Fibroblast of villous mesenchyme (primary cell): ENCODE measurements at places on chromosomes 4 and X. TPM values are rescaled to one million over a fixed set of nuclear protein-coding genes. Genes with fewer than 3 reads are reported as not detected.

ESX1 gene
- total RNA-seq, result not detected in 2 replicates

RIBC1 gene
- total RNA-seq, result 0.32 and 0.43 TPM in 2 replicates

EDA2R gene
- total RNA-seq, result 8.1 and 18.1 TPM in 2 replicates

COX7B2 gene
- total RNA-seq, result not detected in 2 replicates

IL9R gene
- not detected in 2 replicates for total RNA-seq

RTL9 gene
- total RNA-seq, result under 0.01 TPM in 2 replicates

GABRE gene
- total RNA-seq, result 24.2 and 50.1 TPM in 2 replicates

MAGEA10 gene
- total RNA-seq, result not detected in 2 replicates

KLF8 gene
- 2.3 and 3.0 TPM in 2 replicates for total RNA-seq

CD40LG gene
- total RNA-seq, result not detected in 2 replicates

FGB gene
- not detected in 2 replicates for total RNA-seq

GAGE12E gene
- not detected in 2 replicates for total RNA-seq

YTHDC1 gene
- 34.8 and 43.2 TPM in 2 replicates for total RNA-seq

HSFX2 gene
- total RNA-seq, result 0.86 TPM in 1 of 2 replicates, not detected in the other

SYNPO2 gene
- 139 and 194 TPM in 2 replicates for total RNA-seq

NMU gene
- not detected in 2 replicates for total RNA-seq

NAA11 gene
- total RNA-seq, result 0.97 TPM in 1 of 2 replicates, not detected in the other

AMER1 gene
- total RNA-seq, result 1.7 and 1.9 TPM in 2 replicates

CDX4 gene
- total RNA-seq, result not detected in 2 replicates

SMARCA1 gene
- total RNA-seq, result 64.7 and 93.3 TPM in 2 replicates

DDX60 gene
- total RNA-seq, result 17.1 and 19.0 TPM in 2 replicates

RAI2 gene
- total RNA-seq, result not detected in 2 replicates

ZBTB49 gene
- total RNA-seq, result 6.4 and 9.9 TPM in 2 replicates

GUCY1B1 gene
- 1.7 and 1.9 TPM in 2 replicates for total RNA-seq
